Lung (tissue), 17 donors: ENCODE measurements at places on chromosomes 5 and 9. TPM values are rescaled to one million over a fixed set of nuclear protein-coding genes. Genes with fewer than 3 reads are reported as not detected.

PCDHA10 gene
- polyA plus RNA-seq: 0.11 TPM

PARP8 gene
- polyA plus RNA-seq: 11.6 TPM

DNA sequence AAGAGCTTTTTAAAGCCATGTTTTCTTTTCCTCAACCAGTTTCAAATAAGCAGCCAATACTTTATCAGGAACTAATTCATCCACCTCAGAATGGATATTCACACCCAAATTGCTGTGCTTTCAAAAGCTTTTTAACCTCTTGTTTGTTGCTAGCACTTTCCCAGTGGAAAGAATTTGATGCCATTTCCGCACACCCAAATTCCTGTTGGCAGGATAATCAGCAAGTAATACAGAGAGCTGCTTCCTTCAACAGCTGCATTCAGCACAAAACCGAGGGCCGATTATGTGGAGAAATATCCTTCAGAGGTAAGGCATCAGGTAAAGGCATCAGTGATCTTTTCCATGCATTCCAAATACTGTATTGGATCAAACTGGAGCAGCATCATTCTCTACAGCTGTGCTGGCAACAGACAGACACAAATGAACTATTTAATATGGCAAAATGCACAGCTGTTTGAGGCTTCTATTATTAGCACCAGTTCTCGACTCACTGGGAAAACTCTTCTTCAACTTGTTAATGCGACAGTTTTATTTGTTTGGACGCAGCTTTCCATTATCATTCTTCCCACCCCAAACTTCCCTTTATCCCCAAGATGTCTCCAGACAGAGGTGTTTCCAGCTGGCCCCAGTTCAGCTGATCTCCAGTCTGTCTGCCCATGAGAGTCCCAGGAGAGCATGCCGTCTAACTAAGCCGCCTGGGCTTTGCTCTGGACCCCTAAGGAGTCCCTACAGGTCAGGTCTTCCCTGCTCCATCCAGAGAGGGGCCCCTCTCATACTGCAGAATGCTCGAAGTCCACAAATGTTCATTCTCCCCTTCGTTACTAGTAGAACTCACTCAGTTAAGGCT, 22.2 kb upstream of the MGAT1 start:
- no peak for DNase-seq

DNA sequence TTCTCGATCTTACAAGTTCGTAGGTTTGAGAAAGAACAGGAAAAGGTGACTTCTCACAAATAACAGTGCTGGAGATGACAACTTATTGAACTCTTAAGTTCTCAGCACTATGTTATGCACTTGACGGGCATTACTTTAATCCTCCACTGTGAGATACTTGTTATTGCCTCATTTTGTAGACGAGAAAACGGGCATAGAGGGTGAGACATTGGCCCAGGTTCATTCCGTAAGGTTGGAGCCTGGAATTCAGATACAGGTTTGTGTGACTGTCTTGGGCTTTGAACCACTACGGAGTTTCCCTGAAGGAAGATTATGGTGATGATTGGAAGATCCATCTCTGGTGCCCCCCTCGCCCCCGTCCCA, 657 bp downstream of the MAT2B start:
- DNase-seq: no peak
